Activated T-helper 1 cell treated with anti-CD3 and anti-CD28 coated beads, Interleukin-2, amount 50 U/mL, for 16 hours (primary cell): ENCODE measurements at places on chromosomes 2 and 18.

DNA sequence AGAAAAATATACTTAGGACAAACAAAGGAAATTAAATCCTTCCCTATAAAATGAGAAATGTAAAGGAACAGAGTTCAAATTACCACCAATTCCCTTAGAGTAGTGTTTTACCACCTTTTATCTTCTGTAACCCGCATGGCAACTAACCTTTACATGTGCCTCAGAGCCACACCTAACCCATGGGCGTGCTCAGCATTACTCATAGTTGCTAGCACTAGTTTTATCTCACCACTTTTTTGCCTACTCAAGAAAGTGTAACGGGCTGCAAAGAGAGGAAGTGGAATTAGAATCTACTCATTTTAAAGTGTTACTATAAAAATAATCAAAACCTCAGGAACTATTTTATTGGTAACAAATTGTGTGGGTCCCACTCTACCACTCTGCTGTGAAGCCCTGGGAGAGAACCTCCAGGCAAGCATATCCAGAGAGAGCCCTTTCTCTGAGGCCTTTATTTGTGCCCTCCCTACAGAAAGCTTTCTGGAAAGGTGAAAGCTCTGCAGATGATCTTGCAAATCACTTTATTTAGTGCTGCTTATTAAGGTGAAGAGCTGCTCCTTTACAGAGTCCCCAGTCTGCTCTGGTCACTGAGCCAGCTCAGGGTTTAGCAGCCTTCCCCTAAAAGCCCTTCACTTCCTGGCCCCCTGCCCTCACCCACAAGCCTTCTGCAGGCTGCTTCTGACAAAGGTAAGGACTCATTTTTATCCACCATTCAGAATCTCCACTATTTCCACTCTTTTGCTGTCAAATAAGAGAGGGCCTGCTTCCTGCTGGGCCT is 98.8 kb downstream of the TRABD2A start:
- no peak for DNase-seq

DNA sequence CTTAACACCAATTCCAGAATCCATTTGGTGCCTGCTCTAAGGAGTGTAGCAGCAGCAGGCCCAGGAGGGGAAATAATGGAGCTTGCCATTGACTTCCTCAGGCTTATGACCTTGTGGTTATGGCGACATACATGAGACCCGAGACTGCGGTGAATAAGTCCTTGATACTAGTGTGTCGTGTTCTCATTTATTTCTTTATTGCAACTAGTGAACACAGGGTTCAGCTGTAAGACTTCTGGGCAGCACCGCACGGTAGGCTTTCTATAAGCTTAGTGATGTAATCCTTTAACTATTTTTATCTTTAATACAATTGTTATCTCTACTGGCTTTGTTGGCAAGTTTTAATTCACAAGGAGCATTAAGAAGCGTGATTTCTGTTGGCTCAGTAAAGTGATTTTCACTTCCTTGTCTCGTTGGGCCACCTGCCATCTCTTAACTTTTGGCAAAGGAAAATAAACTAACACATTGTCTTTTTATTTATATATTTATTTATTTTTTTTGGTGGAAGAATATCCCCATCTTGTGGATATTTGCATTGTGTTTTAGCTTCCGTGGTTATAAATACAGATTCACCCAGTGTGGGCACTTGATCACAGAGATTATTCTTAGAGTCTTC is 139.8 kb downstream of the LTBP1 start:
- no peak for DNase-seq

- DNase-seq: no peak
Measured at GRCh38 chr2:145655165-145655765, 1135.3 kb upstream of the ZEB2 start.

- DNase-seq: no peak
Measured at GRCh38 chr2:178401994-178402437, 49.0 kb downstream of the PRKRA start.

- peak; percentile 6 for DNase-seq
Measured at GRCh38 chr2:162301151-162301804, 17.2 kb downstream of the IFIH1 start.

DNA sequence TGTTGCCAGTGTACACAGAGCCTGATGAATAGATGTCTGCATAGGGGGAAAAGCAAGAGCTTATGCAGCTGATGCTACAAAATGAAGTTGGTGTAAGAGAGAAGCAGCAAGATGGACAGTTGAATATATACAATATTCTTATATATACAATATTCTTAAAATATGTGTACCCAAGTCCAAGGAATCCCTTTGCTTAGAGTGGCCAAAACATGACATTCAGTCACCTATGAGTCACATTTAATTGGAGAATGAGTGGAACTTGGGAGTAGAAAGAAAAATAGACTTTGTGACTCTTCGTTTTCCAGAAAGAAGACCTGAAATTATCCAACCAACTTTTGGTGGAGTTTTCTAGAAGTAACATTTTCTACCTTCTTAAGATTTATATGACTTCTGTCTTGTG is 81.8 kb downstream of the SCN9A start:
- DNase-seq: no peak

DNA sequence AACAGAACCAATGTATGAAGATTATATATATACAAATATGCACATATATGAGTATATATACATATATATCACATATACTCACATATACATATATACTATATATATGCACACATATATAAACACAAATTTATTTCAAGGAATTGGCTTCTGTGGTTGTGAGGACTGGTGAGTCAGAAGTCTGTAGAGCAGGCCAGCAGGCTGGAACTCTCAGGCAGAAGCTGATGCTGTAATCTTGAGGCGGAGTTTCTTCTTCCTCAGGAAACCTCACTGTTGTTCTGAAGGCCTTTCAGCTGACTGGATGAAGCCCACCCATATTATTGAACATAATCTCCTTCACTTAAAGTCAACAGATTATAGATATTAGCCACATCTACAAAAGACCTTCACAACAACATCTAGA is 143.9 kb upstream of the CREB1 start:
- no peak for DNase-seq
